T-cell (primary cell): ENCODE measurements at places on chromosomes 6 and 20.

DNA sequence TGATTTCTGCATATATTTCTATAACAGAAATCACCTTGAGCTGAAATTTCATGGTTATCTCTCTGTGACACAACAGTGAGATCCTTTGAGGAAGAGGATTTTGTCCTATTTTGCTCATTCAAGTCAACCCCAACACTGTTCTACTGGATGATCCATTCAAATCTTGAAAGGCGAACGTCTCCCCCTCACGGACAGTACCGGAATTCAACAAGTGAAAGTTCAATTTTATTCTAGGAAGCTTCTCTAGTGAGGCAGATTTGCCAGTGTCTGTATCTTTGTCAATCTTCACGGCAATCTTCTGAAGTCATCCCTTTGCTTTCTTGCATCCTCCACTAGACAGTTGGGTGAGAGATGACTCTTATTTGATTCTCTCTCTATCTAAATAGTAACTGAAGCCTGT lies 91.7 kb upstream of the PDE7B start:
- no peak for DNase-seq

DNA sequence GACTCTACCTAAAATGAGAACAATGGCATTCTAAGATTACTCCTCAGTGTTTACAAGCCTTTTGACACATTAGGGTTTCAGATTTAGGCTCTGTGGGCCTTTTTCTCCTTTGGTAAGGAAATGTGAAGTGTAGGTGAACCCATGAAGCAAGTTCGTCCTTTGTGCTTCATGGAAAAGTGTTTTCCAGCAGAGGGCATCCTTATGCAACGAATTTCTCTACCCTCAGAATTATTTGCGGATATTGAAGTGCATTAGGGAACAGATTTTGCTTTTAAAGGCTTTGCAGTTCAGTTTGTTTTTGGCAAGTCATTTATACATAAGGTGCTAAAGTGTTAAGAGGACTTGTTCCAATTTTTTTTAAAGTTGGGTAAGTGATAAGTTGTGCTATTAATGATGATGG lies 55.7 kb upstream of the FERMT1 start:
- DNase-seq: no peak

DNA sequence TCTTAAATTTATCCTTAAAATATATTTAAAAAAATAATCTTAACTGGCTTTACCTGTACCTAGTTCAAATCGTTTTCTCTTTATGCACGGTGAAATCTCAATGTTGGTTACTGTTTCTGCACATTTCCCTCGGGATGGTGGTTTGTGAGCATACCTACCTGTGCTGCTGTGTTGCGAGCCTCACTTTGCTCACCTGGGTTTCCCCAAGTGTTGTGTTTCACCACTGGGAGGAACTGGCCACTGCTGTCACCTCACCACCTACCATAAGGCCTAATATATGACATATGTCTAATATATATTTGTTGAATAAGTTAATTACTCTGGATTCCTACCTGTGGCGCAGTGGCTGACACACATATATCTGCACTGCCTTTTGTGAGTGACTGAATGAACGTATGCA lies 493.5 kb upstream of the FLRT3 start:
- DNase-seq: no peak

- DNase-seq: no peak
Observed at GRCh38 chr20:40512591-40512990, 176.4 kb downstream of the MAFB start.

- DNase-seq: no peak
Observed at GRCh38 chr6:165308926-165309731, at the start of gene C6orf118. Gene C6orf118, minus strand, starts transcription at chr6:165309605. Its CDS starts 19 bp downstream, at chr6:165309586.

DNA sequence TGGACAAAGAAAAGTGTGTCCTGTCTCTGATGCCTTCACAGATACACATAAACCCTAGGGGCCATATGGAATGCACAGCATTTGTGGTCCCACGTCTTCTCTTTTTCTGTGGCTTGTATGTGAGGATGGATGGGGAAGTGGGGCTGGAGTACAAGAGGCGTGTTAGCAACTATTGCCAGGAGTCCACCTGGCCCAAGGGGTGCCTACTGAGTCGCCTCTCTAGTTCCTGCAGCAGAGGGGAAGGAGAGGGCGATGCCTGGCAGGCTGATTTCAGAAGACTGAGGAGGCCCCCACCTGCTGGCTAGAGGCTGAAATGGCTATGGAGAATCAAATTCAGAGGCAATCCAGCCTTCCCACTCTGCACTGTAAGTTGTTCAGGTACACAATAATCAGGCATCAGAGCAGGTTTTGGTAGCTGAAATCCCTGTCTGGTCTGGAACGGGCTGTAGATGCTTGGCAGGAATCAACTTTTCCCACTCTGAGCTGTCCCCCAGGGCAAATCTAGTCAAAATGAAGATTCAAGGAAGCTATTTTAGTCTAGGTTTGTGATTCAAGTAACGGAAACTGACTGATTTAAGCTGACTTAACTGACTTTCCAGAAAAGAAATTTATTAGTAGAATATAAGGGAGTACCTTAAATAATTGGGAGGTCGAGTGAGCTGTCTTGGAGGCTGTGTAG lies 14.9 kb upstream of the PPARD start:
- peak; percentile 80 for DNase-seq

DNA sequence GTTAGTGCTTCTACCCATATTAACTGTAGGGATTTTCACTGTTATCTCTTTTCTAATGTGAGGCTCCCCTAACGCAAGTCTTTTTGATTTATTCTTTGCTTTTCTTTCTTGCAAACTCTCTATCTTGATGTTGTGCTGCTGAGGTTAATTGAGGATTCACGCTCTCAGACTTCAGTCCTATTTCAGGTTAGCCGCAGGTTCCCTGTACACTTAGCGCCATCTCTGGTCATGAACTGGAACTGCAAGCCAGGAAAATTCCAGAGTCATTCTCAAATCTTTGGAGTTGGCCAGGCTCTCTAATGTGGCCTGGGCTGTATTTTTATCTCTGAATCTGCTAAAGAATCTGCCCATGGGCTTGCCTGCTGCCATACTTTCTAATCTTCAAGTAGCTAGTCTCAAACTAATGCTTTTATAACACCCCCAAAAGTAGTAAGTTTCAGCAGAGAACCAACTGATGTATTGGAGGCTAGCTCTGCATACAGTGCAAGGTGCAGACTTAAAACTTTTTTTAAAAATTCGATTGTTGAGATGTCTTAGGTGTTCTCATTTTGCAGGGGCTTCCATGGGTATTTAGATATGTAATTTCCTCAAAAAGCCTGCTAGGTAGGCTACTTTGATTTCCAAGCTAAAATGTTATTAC lies 91.1 kb upstream of the OPRM1 start:
- DNase-seq: no peak

DNA sequence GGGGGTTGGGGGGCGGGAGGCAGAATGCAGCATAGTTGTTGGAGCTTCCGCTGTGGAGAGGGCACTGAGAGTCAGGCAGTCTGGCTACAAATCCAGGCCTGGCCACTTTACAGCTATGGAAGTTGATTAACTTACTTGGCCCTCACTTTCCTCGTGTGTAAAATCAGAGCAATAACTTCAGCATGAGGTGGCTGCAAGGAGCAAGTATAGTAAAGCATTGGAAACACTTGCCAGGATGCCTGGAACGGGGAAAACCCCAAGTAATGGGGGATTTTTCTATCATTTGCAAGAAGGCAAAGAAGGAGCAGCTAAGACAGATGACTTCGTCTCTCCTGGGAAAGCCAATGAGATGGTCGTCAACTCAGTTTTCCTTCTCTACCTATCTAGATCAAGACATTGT lies 35.8 kb downstream of the AGPAT4 start:
- DNase-seq: no peak

GRCh38 chr20:44745598-44746366 lies at the start of gene KCNK15:
Gene KCNK15, plus strand, starts transcription at chr20:44745865. Its CDS starts 46 bp downstream, at chr20:44745911.
- peak; percentile 48 for DNase-seq

- no peak for DNase-seq
Observed at GRCh38 chr6:13413466-13413862, 73.9 kb downstream of the GFOD1 start.

- peak; percentile 8 for DNase-seq
Observed at GRCh38 chr6:72522735-72523141, 99.1 kb upstream of the KCNQ5 start.

DNA sequence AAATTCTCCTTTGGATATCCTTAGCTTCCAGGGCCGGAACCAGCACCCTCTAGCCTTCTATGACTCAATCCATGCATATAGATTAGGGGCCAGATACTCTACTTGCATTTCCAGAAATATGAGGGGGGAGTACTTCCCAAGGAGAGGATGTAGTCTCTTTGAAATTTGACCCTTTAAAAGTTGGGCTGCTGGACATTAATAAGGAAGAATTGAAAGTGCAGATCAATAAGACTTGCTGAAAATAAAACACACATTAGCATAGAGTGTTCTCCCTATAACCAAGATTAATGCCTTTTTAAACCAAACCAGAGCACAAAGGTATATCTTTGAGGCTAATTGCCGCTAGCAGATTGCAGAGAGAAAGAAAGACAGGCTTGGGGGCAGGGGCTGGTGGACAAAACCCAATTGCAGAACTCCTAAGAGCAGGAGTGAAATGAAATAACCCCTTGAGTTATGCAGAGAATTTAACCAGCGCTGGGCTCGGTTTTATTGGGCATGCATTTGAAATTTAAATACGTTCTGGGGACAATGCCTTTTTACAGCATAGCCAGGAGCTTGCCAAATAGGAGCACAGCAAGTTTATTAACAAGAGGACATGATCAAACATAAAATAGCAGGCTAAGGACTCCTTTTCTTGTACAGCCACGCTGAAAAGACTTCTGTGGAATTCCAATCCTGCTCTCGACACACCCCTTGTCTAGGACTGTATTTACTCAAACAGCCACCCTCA lies 108.2 kb upstream of the SALL4 start:
- DNase-seq: no peak

DNA sequence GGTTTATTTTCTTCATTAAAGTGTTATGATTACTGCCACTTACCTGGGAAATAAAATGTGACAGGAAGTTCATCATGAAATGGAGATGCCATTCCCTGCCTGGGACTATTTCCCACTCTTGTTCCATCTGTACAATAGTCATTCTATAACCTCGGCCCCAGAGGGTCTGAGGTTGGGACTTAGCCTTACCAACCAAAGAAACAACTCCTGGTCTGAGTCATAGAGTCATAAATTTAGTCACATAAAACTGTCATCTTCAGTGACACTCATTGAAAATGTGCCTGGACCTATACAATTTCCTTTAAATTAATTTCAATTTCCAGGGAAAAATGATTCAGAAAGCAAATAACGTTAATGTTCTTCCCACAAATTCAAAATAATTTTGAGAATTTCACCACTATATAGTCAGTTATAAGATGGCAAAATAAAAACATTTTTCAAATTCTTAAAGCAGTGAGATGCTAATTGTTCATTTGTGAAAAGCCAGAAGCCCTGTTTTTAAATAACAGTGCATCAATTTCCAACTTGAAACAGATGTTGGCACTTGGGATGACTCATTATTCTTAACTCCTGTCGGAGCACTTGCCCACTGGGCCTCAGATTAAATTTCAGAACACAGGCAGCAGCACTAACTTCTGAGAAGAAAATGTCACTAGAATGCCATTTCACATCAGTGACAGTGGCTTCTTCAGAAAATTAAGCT lies 201.2 kb upstream of the SMLR1 start:
- no peak for DNase-seq

DNA sequence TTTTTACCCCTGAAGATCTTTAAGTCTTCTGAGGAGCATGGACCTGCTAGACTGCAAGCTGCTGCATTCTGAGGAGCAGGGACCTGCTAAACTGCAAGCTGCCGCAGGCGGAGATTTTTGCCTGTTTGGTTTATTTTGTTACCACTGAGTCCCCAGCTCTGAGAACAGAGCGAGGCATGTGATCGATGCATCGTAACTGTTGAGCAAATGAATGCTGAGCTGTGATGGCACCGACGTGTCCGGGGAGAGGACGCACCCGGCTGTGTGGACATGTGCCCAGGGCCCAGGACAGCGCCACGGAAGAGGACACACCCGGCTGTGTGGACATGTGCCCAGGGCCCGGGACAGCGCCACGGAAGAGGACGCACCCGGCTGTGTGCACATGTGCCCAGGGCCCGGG lies 24.2 kb downstream of the DNAJC5 start:
- no peak for DNase-seq

- no peak for DNase-seq
Observed at GRCh38 chr6:157388924-157389323, 7.9 kb downstream of the ZDHHC14 start.

GRCh38 chr6:151885234-151885633 lies 77.8 kb downstream of the ESR1 start:
- no peak for DNase-seq

DNA sequence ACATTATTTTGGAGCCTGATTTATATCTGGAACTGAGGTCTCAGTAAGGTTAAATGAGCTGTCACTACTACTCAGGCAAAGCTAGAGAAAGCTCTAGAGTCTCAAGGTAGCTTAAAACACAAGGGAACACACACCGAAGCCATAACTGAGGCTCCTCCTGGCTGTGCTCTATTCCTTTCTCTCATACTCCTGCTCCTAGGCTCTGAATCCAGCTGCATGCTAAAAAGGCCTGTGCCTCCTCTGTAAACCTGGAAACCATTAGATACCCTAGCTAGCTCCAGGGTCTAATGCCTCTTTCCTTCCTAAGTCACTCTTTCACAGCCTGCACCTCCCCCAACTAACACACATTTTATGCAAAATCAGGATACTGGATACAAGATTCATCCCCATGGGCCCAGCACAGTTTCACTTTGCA lies 17.1 kb downstream of the RIPOR2 start:
- no peak for DNase-seq

- DNase-seq: no peak
Observed at GRCh38 chr6:14747881-14748520, 497.9 kb upstream of the JARID2 start.

DNA sequence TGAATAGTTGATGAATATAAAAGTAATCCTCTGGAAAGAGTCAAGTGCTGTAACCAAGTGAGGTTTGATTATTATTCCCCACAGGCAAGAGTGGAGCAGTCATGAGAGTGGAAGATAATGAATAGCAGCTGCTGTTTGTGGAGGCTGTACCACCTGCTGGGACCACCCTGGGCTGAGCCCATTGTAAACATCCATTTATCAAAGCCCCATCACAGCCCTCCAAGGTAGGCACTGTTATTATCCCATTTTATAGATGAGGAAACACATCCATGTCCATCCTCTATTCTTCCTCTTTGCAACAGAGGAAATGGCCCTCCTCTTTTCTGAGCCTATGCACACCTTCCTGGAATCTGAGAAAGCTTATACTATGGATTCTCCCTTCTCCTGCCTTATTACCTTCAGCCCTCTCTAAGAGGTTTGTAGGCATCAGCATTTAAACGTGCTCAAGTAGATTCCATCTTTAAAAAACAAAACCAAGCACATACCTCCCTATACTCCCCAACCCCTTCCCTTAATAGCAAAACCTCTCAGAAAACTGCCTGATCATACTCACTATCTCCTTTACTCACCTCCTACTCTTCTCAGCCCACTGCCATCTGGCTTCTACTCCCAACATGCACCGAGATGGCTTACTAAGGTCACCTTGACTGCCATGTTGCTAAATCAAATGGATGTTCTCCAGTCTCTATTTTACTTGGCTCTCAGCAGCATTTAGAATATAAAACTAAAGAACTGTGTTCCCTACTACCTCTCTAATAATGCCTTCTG lies 37.1 kb downstream of the CDH22 start:
- DNase-seq: no peak

- DNase-seq: no peak
Observed at GRCh38 chr20:38131588-38132121, 33.4 kb downstream of the TGM2 start.

- no peak for DNase-seq
Observed at GRCh38 chr6:130466052-130466747, 100.4 kb downstream of the TMEM200A start.
